ENCODE measurements at places on chromosomes 16 and 17.

GRCh38 chr16:61128545-61129323 is 907.5 kb downstream of the CDH8 start:
- DNase-seq = no peak

DNA sequence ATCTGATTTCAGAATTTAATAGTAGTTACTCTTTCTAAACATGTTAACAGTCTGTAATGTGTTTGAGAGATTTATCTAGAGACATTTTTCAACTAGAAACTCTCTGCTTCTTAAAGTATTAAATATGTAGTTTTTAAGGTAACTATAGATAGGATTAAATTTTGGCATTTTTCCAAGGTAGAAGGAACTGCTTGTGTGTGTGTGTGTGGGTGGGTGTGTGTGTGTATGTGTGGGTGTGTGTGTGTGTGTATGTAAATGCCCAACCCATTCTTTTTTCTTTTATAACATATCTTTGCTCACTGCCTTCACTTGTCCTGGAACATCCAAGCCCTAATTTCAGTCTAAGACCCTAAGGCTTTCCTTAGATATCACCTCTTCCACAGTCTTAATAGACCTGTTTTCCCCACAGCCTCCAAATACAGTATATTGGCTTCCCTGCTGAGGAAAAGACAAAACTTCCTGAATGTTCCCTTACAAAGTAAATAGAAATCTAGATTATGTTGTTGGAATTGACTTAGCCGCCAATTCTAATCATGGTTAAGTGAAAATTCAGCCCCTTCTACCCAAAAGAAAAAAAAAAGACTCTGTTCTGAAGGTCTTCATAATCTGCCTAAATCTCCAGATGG is 33.5 kb downstream of the NUP93 start:
- no peak for DNase-seq

DNA sequence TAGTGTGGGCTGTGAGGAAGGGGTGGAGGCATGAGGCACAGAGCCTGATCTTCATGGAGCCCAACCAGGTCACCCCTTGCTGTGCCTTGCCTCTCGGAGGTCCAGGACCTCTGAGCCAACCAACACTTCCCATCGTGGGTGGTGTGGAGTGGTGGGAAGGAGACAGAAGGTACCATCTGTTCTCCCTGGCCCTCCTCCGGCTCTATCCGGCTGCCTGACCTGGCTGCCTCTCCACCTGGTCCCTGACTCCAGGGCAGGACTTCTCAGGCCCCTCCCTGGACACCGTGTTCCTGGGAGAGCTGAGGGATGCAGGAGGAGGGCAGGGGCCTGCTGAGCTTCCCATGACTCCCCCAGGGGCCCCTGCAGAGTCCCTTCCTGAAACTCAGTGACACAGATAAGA is 3.9 kb downstream of the PDK2 start:
- DNase-seq = no peak

GRCh38 chr16:1763521-1764511 is 7.5 kb downstream of the NME3 start:
- DNase-seq = no peak

DNA sequence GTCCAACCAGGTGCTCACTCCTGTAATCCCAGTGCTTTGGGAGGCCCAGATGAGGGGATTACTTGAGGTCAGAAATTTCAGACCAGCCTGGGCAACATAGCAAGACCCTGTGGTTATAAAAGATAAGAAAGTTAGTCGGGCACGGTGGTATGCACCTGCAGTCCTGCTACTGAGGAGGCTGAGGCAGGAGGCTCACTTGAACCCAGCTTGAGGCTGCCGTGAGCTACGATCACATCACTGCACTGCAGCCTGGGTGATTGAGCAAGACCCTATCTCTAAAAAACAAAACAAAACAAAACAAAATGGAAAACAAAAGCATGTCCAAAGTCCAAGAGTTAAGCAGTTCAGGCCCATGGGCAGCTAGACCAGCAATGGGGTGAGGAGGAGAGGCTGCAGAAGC is 143.2 kb downstream of the IRX5 start:
- DNase-seq = no peak
